ENCODE measurements at places on chromosomes 3 and 15.
A peak's percentile ranks its signal among the peaks of the same experiment; 100 is the strongest.

DNA sequence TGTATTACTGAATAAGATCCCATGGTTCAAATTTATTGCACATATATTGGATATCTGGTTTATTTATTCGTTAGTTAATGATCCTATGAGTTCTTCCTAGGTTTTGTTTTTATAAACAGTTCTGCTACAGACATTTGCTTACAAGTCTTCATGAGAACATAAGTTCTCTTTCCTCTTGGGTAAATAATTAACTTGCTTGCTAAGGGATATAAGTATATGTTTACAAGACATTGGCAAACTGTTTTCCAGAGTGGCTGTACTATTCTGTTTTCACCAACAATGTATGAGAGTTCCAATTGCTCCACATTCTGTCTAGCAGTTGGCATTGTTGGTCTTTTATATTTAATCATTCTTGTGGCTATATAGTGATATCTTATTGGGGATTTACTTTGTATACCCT is 341.8 kb upstream of the GBE1 start:
- DNase-seq: no peak

- no peak for DNase-seq
These were observed 116.6 kb upstream of the PLXNA1 start for GRCh38 chr3:126866175-126866759.

DNA sequence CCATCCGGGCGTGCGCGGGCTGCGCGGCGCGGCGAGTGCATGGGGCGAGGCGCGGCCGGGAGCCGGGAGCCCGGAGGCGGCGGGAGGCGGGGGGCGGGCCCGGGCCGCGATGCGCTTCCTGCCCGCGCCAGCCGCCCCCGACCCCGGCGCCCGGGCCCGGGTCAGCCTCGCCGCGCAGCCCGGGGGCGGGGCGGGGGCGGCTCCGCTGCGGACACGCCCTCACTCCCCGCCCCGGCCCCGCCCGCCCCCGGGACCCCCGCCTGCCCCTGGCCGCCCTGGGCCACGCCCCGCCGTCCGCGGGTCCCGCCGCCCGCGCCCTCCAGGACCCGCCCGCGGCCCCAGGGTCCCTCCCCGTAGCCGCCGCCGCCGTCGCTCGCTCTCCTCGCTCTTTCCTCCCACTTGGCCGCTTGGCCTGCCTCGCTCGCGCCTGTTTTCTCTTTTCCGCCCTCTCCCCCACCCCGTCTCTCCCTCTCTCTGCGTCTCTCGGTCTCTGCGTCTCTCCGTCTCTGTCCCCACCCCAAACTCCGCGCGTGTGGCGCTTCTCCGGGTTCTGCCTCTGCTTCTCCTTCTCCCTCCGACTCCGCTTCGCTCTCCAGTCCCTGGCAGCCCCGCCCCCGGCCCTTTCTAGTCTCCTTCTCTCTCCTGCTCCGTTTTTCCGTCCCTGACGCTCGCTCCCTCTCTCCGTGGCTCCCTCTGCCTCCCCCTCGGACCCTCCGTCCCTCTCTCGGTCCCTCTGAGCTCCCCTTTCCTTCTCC is at the start of gene PLXND1:
TSS of gene PLXND1 (minus strand) at position 41 of the 755 bp plus-strand sequence. CDS start at position 4, 37 bp downstream.
- no peak for DNase-seq

GRCh38 chr3:86990734-86991481 is at the start of gene VGLL3:
TSS of gene VGLL3 (minus strand) at chr3:86991149. CDS start at chr3:86990743, 406 bp downstream.
- DNase-seq: peak; percentile 83

GRCh38 chr15:72865486-72865885 is 81.9 kb upstream of the ADPGK start:
- DNase-seq: no peak

DNA sequence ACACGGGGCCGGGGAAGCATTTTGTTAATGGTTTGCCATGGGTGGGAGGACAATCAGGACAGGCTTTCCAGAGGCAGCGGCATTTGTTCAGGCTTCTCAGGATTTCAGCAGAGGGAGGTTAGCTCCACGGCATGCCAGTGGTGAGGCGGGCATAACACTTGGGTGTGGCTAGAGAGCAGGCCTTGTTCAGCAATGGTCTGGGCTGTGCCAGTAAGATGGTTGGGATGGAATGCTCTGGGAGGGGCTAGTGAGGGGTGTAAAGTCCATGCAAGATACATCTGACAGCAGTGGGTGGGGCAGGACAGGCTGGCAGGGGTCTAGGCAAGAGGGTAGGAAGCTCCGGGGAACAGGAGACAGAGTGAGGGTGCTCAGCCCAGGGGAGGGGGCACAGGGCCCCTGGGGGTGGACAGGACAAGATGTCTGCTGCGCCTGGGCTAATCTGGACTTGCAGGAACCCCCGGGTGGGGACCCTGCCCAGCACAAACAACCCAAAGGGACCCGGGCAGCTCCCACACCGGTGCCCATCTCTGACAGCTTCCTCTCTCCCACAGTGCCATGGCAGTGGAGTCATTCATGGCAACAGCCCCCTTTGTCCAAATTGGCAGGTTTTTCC is 8.4 kb downstream of the TMEM43 start:
- no peak for DNase-seq

DNA sequence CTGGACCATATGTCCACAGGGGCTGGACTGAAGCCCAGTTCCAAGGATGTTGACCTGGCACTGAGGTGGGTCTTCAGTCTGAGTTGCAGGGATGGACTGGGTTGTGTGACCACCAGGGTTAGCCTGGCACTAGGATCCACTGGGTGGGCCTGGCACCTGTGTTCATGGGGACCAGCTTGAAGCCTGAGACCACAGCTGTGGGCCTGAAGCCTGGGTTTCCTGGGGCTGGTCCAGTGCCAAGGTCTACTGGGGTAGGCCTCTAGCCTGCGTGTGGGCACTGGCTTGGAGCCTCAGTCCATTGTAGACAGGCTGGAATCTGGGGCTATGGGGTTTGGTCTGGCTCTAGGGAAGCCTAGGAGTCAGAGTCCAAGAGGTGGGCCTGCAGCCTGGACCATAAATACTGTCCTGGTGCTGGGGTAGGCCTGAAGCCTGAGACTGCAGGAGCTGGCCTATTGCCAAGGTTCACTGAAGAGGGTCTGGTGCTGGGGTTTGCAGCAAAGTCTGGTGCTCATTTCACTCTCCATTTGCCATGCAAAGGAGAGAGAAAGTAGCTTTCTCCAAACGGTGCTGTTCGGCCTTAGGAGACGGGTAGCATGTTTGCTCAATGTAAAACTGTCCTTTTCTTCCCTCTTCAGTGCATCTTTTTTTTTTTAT is 51.2 kb upstream of the TBC1D5 start:
- no peak for DNase-seq

DNA sequence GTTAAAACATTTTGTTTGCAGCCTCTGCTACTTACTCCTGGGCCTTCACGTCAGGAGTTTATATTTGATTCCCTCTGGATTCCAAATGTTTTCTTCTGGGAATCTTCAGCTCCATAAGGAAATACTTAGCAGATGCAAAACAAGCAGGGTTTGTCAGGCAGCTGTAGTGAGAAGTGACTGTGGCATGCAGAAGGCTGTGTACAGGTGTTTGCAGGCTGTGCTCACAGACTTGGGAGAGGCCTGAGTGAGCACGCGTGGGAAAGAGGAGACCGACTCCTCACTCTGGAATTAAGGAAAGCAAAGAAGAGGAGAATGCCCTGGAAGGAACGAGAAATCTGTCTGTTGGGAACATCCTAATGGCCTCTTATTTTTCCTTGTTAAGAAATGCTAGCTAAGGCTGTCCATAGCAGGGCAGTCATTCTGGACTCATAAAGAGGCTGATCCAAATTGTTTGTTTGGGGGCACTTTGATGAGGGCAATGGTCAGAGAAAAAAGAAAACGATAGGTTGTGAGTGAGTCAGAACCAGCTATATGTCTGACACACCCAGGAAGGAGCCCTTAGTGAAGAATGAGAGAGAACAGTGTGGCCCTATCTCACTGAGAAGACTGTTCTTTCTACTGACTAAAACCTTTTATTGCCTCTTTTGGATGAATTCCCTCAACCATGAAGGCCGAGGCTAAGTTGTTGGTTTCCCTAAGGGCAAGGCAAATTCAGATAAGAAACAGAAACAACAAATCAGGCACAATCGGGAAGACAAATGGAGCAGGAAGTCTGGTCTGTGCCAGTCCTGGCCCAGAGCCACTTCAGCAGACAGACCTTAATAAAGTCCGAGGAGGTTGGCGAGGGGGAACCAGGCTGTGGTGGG is 82.6 kb downstream of the TGFBR2 start:
- no peak for DNase-seq

- no peak for DNase-seq
These were observed 9.8 kb downstream of the CTXND1 start for GRCh38 chr15:80242132-80242769.

- no peak for DNase-seq
These were observed 27.4 kb upstream of the GOLGA6C start for GRCh38 chr15:75230551-75231371.

DNA sequence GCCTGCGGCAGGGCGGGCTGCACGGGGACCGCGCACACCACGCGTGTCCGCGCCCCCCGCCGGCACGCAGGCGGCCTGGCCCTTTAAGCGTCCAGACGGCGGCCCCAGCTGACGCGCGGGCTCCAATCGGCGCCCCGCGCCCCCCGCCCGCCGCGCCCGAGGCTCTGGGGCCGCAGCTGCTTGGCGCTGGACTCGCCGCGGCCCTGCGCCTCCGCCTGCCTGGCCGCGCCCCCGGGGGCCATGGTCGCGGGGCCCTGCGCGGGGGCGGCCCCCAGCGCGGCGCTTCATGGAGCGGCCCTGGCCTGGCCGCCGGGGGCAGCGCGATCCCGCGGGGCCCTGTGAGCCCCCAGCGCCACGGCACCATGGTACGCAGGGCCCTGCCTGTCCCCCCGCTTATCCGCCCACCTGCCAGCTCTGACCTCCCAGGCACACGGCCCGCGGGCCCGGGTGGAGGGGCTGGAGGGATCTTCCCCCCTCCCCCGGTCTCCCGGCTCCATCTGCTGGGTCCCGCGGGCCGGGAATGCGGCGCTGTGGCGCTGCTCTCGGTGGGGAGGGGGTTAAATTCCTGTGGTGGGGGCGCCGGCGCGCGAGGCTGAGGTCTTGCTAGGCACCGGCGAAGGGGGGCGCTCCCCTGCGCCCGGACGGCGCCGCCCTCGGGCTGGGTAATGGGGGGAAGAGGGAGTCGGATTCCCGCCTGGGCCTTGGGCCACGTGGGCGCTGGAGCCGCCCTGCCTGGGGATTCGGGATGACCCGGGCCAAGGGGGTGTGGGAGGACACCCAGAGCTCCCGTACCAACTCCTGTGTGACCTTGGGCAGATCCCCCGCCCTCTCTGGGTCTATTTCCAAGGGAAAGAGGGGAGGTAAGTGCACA is 1.1 kb downstream of the ZBTB47 start:
- DNase-seq: no peak

DNA sequence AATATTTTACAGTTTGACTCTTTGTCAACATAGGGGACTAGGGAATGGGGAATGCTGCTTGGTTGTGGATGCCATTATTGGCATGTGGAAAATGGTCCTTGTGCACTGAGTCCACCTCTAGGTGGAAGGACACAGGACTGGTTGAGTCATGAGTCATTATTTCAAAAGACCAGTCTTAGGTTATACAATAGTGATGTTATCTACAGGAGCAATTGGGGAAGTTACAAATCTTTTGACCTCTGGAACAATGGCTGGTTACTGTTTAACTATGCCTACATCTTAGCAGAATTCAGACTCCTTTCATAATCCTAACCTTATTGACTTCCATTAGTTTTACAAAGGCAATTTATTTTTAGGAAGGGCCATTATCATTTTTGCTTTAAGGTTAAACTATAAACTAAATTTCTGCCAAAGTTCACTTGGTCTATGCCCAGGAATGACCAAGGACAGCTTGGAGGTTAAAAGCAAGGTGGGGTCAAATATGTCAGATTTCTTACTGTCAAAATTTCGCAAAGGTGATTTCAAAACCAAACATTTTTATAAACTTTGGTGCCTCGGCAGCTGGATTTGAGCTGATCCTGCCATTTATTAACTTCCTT is 11.8 kb upstream of the CCR8 start:
- no peak for DNase-seq

- DNase-seq: peak; percentile 79
These were observed 88.0 kb downstream of the LRRK1 start for GRCh38 chr15:101006931-101007691.

DNA sequence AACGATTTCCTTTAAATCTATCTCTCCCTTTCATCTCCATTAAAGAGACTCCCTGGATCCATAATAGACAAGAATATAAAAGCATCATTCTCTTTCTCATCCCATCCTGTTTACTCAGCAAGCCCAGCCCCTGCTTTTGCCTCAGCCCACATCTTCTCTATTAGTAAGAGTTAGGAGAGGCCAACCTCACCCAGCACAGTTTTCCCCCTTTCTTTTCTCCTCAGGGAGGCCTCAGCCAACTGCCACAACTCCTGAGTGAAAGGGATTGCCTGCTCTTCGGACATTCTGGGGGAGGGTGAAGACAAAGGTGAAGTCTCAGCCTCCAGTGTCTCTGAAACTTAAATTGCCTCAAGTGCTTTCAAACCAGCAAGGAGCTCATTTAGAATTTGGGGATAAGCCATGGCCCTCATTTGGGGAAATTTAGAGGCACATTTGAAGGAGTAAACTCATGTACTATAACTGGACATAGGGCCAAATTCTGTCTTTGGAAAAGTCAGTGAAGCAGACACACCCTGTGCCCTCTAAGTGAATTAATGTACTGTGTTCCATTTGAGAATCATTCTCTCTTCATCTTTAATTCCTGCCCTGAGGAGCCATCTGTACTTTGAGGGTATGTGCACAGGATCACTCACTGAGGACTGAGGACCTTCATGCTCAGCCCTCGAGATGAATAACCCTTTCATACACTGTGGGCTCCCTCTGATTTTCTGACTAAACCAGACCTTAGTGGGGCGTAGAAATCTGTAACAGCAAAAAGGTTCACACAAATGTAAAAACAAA is 82.5 kb downstream of the SOX2 start:
- no peak for DNase-seq

DNA sequence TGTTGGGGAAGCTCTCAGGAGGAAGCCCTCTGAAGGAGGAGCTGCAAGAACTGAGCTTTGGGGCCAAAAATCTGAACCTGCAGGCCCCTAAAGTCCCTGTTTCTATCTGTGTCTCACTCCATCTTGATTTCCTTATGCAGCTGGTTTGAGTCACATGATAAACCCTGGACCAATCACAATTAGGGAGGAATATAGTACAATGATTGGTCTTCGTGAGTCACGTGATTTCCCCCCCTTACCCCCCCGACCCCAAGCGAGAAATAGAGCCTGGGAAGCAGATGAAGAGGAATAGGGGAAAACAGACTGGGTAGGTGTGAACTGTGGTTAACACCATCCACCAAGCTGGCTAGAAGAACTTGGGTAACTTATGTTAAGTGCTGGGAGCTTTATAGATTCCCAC is 12.9 kb downstream of the CRABP1 start:
- no peak for DNase-seq

DNA sequence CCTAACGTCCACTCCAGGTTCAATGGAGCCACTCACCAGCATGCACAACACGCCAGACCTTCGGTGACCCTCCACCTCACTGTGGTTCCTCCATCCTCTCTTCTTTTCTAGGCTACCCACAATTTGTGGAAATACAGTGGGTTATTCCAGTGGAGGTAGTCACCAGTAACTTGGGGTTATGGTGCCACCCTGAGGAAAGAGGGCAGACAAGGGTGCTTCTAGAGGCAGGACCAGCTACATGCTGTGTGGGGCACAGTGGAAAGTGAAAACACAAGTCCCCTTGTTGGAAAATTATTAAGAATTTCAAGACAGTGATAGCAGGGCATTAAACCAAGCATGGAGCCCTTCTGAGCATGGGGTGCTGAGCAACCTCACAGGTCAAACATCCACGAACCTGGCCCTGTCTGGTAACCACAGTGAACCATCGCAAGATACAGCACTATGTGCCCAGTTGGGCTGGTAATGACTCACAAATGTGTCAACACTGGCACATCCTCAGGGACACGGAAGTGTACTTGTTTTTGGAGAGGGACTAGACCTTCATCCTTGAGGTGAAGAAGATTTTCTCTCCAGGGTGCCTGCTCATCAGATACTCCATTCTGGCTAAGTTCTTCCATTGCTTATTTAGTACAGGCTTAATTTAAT is 166.7 kb downstream of the STT3B start:
- DNase-seq: no peak

All from amniotic stem cell (primary cell).